IMR-90 (cell line): ENCODE measurements at places on chromosomes 5 and 9.
A peak's percentile ranks its signal among the peaks of the same experiment; 100 is the strongest.

DNA sequence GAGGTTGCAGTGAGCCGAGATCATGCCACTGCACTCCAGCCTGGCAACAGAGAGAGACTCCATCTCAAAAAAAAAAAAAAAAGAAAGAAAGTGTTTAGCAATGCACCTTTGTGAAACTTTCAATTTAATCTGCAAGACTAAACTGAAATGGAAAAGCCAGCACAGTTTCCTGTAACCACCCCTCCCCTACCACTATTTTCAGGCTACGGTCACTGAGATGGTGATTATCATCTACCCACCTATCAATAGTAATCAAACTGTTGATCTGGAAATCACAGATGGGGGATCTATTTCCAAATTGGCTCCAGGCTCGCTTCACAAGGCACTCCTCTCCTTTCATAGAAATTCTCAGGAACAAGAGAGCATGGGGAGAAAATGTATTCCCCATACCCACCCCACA lies 30.6 kb upstream of the IL7R start:
- no peak for DNase-seq

GRCh38 chr9:133564451-133565116 lies 30.1 kb downstream of the ADAMTSL2 start:
- no peak for DNase-seq

- no peak for DNase-seq
Measured at GRCh38 chr5:14547666-14548065, 33.9 kb upstream of the OTULINL start.

DNA sequence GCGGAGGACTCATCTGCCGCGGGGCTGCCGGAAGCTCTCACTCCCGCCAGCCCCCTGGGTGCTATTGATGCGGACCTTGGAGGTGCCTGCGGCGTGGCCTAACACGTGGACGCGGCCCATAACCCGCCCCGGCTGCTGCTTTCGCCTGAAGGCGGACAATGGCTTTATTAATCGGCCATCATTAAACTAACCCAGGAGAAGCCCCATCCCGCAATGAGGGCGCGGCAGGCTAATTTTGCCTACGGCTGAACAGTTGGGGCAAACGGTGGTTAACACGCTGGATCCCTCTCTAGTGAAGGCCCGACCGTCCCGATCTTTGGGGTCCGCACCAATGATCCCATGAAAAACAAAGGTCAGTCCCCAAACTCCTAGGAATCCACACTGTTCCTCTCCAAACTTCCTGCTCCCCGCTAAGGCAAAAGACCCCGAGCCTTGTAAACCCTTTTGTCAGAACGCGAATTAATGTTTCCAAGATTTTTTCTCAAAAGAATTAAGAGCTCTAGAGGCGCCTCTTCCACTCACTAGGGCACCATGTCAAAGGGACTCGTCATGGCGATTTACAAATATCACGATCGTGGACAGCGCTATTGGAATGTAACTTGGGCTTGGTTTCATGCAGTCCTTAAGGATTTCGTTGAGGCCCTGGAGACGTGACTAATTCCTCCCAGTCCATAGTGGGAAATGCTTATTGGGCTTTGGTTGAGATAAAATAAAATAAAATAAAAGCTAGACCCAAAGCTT lies 193.1 kb downstream of the MEF2C start:
- no peak for DNase-seq

DNA sequence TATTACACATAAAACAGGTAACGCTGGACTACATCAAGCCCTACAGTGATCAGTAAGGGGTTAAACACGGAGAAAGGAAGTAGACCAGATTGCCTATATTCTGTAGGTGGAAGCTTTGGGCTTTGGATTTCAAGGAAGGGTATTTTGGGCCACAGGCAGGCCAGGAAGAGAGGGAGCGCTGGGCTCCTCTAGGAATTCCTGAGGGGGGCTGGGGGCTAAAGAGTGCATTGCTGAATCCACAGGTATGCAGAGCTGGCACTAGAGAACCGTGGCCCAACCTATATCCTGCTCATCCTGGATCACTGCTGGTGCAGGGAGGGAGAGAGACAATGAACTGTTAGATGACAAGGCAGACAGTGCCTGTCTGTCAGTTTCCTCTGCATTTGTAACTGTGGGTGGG lies 367.1 kb downstream of the CSNK1G3 start:
- no peak for DNase-seq

DNA sequence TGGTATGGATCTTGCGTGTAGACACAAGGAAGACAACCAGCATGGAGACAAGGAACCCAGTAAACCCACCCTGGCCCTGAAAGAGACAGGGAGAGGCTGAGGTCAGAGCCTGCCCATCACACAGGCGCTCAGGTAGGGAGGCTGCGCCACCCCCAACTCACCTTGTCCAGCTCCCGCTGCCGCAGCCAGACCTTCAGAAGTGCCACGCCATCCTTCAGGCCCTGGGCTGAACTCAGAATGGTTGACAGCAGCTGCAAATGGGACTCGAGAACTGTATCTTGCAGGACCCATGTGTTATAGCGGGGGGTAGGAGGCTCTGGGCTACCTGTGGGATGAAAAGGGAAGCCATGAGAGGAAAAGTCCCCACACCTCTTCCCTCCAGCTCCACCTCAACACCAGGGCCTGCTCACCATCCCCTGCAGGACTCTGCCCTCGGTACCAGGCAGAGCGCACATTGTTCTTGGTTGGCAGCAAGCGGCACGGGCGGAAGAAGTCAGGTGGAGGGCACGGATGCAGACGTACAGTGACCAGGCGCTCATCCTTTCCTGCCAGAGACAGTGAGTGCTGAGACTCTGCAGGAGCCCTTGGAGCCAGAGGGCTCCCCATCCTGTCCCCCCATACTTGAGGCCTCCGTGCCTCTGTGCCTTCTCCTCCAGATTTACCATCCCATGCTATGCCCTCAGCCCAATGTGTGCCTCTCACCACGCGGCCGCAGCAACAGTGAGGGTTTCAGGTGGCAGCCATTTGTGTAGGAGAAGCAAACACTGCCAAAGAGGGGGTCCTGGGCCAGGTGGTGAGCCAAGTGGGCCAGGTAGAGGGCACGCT lies 4.7 kb downstream of the NOL6 start:
- DNase-seq = no peak

- DNase-seq = no peak
Measured at GRCh38 chr9:116905171-116905588, 218.1 kb downstream of the TRIM32 start.

GRCh38 chr9:89606624-89607311 lies 2.0 kb downstream of the GADD45G start:
- peak; percentile 28 for DNase-seq

DNA sequence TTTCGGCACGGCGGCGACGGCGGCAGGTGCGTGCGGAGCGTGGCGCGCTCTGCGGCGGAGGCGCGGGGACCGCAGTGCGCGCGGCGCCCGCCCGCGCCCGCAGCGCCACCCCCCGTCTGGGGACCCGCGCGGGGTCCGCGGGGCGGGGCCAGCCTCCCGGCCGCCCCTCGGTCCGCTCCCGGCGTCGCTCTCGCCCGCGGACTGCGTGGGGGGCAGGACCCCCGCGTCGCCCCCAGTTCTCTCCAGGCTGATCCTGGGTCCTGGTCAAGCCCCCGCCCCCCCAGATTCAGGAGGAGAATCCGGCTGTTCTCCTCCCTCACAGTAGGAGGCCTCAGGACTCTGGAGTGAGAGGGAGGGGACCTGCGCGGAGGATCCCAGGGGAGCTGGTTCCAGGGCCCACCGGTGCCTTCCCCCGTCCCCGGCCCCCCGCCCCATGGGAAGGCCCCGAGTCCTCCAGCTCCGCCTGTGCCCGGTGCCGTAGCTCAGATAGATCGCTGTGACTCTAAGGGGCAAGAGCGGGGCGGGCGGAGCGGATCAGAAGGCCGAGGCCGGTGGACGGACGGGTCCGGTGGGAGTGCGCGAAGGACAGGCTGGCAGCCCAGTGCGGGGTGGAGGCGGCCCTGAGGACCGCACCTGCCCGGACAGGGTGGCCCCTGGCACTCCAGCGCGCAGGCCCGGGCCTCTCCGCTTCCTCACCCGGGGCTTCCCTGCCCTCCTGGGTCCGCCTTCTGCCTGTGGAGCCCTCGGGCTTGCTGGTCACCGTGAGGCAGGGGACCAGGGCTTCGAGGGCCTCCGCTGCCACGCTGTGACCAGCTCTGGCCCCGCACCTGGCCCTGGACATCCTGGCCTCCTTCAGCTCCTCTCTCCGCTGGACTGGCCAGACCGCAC lies at the start of gene RNF208:
Gene RNF208 (minus strand): TSS at position 51 of the 888 bp plus-strand sequence. CDS start 1,028 bp downstream, outside the sequence.
- DNase-seq = no peak

GRCh38 chr9:38018241-38018957 lies 50.6 kb downstream of the SHB start:
- no peak for DNase-seq

DNA sequence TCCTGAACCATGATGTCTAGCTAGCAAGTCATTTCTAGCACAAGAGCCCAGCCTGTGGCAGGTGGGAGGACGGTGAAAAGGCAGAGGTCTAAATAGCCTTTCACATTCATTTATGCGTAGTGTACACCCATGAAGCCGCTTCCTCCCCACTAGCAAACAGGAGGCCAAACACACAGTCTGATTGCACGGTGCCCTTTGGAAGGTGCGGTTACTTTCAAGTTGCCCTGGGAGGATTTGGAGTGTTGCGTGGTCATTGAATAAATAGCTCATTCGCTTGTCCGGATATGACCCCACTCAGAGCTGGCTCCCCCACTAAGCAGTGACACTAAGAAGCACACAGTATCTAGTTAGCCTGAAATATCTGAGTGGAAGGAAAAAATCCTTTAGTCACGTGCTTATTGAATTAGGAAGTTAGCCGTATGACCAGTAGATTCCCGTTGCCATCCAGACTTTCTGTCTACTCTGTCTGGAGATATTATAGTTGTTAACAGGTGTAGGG lies 664 bp upstream of the ARSB start:
- DNase-seq = peak; percentile 64

GRCh38 chr5:53590759-53591158 lies 30.3 kb downstream of the NDUFS4 start:
- no peak for DNase-seq

GRCh38 chr5:141849415-141850243 lies 28.6 kb downstream of the PCDH1 start:
- DNase-seq = peak; percentile 51

GRCh38 chr9:72577212-72577753 lies 55.9 kb downstream of the TMC1 start:
- peak; percentile 85 for DNase-seq

GRCh38 chr9:132998831-132999635 lies 20.5 kb downstream of the GFI1B start:
- DNase-seq = no peak

DNA sequence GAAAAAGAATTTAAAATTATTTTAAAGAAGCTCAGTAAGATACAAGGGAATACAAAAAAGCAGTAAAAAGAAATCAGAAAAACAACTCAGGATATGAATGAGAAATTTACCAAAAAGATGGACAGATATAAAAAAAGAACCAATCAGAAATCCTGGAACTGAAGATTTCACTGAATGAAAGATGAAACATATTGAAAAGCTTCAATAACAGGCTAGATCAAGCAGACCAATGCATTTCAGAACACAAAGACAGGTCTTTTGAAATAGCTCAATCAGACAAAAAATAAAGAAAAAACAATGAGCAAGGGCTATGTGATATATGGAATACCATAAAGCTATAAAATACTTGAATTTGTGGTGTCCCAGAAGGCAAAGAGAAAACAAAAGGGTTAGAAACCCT lies 322.6 kb upstream of the POU5F2 start:
- DNase-seq = no peak

DNA sequence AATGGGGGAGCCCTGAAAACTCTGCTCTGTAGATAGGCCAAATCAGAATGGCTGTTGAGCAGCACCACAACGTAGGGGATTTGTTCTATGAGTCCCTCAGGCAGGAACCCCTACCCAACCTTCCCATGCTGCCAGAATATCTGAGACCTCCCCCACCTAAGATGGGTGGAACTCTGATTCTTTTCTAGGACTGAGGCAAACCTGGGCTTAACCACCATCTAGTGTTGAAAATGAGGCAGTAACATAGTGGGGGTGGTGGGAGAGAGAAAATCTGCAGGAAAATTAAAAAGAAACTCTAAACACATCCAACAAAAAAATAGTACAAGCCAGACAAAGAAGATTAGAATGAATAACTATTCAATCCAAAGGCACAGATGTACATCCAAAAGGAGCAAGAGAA lies 228.4 kb downstream of the ATPSCKMT start:
- peak; percentile 6 for DNase-seq

DNA sequence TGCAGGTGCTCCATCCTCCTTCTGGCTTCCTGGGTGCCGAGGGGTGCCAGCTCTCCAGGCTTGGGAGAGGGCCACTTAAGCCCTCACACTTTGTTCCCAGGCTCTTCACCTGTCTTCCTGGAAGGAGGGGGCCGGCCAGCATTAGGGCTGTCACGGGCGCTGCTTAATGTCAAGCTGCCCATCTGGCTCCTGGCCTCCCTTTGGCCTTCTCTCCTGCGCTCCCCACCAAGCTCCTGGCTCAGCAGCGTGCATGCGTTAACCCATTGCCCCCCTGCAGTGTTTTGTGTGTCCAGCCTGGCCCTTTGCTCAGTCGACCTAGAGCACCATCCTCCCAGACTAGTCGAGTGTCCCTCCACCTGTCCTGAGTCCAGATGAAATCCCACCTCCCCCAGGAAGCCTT lies 21.3 kb downstream of the NTNG2 start:
- DNase-seq = no peak

- DNase-seq = peak; percentile 36
Measured at GRCh38 chr5:57858905-57859304, 376.3 kb upstream of the ACTBL2 start.

DNA sequence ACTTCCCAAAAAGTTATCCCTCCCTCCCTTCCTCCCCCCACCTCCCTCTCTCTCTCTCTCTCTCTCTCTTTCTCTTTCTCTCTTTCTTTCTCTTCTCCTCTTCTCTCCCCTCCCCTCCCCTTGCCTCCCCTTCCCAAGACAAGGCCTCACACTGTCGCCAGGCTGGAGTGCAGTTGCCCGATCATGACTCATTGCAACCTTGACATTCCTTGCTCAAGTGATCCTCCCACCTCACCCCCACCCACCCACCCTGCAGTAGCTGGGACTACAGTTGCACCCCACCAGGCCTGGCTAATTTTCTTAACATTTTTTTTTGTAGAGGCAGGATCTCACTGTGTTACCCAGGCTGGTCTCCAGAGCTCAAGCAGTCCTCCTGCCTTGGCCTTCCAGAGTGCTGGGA lies 32.8 kb downstream of the VPS13A start:
- DNase-seq = peak; percentile 13

- DNase-seq = no peak
Measured at GRCh38 chr5:89628876-89629635, 746.1 kb upstream of the MEF2C start.

DNA sequence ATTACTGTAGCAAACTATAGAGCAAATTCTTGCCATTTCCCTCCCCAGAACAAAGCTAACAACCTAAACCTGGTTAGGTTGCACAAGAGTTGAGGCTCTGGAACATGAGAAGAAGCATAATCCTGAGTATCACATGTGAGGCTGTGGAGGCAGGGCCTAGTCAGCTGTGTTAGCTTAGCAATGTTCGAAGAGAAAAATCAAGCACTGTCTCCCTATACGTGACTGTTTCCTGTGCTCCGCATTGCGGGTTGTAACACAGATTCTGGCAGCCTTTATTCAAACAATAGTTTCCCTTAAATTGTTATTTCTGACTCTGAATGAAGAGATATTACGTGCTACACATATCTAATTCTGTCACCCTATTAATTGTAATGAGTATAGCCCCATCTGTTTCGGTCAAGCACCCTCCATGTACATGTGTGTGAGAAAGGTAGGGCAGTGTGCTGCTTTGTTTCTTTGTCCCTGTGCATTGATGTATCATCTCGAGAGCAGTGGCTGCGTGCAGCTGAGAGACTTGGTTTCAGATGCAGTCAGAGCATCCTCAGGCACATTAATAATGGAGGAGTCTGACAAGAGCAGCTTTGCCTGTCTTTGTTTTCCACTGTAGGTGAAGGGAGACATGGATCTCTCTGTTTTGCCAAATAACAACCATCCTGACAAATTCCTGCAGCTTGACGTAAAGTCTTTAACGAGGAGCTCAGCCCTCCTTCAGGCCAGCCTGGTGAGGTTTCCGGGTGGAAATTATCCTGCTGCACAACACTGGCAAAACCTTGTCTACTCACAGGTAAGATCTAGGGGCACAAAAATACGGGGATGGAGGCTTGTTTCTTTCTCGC lies at the start of gene MINAR2:
Gene MINAR2 (plus strand): TSS at position 523 of the 836 bp plus-strand sequence. CDS start 97 bp downstream, at position 620.
- DNase-seq = no peak
